Left renal pelvis (tissue), 4 donors: ENCODE measurements at places on chromosomes 5 and 9. TPM values are rescaled to one million over a fixed set of nuclear protein-coding genes. Genes with fewer than 3 reads are reported as not detected.

DNA sequence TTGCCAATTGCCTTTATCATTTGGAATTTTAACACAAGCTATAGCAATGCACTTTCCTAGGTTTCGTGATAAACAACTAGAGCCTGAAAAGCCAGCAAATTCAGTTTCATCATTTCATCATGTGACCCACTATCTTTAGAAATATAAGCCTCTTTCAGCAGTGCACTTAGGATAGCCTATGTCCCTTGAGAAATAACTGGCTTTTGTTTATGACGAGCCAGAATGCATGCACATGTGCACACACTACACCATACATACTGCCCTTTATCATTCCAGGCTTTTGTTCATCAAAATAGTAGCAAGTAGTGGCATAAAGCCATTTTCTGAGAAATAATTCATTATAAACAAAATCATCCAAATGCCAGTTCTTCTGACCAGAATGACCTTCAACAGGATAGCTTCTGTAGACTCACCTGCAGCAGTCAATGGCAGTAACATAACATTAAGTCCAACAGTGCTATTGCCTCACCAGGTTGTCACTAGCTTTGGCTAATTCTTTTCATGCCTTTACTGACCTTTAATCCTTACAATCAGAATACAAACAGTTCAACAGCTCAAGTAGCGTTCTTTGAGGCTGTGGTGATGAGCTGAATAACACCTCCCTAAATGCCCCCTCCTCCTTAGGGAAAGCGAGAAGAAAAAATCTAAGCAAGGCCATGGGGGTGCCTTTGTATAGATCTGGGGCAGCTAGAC, 132.3 kb upstream of the SMARCA2 start:
- DNase-seq, result no peak

DNA sequence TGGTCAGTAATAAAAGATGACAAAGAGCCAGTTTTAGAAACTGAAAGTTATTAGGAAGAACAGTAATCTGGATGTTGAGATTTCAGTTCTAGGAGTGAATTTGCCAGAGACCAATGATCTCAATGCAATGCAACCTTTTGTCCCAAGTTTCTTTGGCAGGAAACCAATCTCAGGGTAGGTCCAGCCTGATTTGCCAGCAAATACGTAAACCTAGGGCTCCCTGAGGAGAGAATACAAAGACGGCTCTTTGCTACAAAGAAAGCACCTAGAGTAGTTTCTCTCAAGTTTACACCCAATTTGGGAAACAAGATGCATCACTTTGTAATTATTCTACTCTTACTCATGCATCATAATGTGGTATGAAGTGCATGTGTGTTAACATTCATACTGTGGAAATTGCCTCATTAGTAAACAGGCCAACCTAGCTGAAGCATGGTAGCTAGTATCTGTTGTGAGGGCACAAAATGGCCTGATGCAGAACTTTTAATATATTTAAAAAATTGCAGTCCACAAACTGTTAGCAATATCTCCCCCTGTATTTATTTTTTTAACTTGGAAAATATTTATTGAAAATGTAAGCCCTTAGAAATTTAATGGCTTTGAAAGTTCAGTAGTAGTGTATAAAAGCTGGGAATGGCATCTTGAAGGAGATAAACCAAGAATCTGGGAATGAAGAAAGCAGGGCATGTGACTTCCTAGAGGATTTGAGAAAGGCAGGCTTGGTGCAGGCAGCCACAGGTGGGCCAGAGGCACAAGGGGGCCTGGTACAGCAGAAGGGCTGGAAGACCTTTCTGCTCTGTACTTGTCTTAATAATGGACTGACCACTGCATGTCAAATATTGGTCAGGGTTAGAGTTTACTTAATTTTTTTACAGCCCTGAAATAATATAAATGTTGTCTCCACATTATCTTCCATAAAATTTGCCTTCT, 59.5 kb downstream of the MAST4 start:
- no peak for DNase-seq

GRCh38 chr5:137217599-137218200, 281.4 kb downstream of the SPOCK1 start:
- no peak for DNase-seq

DNA sequence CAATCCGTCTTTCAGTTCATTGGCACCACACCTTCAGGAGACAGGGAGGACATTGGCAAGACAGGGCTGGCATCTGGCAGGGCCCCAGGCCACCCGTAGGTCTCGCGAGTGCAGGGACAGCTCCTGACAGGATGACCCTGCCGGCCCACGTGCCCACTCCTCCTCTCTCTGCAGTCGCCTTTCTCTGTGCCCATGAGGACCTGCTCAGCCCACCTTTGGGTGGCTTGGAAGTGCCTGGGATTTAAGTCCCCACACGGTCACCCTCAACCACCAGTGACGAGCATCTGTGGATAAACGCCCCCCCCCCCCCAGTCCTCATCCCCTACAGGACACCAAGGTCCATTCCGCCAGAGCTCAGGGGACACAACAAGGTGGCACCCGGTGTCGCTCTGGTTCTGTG, 4.1 kb downstream of the MRPL36 start:
- no peak for DNase-seq

FAM13B gene
- 57.4 TPM for polyA plus RNA-seq
